ENCODE measurements at places on chromosomes 7 and 10. TPM values are rescaled to one million over a fixed set of nuclear protein-coding genes. Genes with fewer than 3 reads are reported as not detected.

FAM25C gene
- not detected for total RNA-seq

PDE1C gene
- not detected for total RNA-seq

CALY gene
- not detected for total RNA-seq

FAM25A gene
- not detected for total RNA-seq

Data from activated B cell treated with CpG ODN at 0.5 μM for 24 hours (primary cell).